ENCODE measurements at places on chromosomes 12 and 14. TPM values are rescaled to one million over a fixed set of nuclear protein-coding genes. Genes with fewer than 3 reads are reported as not detected.
A peak's percentile ranks its signal among the peaks of the same experiment; 100 is the strongest.

B3GNT4 gene
- total RNA-seq = not detected

P2RX2 gene
- total RNA-seq = not detected

ADAM21 gene
- total RNA-seq = 0.44 TPM

PLA2G1B gene
- total RNA-seq = not detected

IL31 gene
- not detected for total RNA-seq

GIT2 gene
- 39.8 TPM for total RNA-seq

ADCY4 gene
- 32.0 TPM for total RNA-seq

AMIGO2 gene
- total RNA-seq = 2.1 TPM

- H3K27me3 ChIP-seq = no peaks in the 10 kb centered on the region
- H3K27ac ChIP-seq = no peak overlapping the region
These were observed 79.9 kb downstream of the PHLDA1 start for GRCh38 chr12:75951399-75952278.

- no peaks in the 10 kb centered on the region for H3K36me3 ChIP-seq
- H3K4me1 ChIP-seq = no peaks in the 10 kb centered on the region
- no peaks in the 10 kb centered on the region for H3K27me3 ChIP-seq
- peak; percentile 85 for DNase-seq
- H3K27ac ChIP-seq = no peak overlapping the region
These were observed 38.9 kb downstream of the PPP1R13B start for GRCh38 chr14:103808403-103809001.

DNA sequence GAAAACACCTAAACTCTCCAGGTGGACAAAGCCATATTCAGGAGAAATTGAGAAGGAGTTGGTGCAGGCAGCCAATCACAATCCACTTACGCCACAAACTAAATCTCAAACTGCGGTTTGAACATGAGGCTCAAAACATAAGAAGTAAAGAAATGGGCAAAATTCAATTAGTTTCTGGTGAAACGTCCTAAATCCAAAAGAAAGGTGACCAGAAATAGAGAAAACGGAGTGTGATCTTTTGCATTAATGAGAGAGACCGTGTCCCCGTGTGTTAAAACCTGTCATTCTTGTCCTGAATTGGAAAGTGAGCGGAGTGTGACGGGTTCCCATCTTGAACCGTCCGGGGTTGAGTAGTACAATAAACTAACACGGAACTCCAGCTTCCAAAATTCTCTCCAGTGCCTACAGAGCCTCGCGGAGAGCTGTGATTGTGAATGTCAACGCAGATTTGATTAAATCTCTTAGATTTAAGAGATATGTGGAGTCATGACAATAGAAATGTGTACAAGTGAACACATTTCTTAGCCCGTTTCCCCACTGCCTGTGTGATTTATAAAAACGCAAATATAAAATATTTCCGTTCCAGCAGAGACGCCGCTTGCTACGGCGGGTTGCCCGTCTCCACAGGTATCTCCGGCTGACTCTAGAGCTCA, 595 bp upstream of the METAP2 start:
- H3K27me3 ChIP-seq = no peaks in the 10 kb centered on the region
- H3K27ac ChIP-seq = peak overlapping the region; percentile 86
- H3K4me3 ChIP-seq = peak overlapping the region; percentile 68
- H3K36me3 ChIP-seq = no peaks in the 10 kb centered on the region
- H3K4me1 ChIP-seq = peaks cover 15% of the 10 kb centered on the region

DNA sequence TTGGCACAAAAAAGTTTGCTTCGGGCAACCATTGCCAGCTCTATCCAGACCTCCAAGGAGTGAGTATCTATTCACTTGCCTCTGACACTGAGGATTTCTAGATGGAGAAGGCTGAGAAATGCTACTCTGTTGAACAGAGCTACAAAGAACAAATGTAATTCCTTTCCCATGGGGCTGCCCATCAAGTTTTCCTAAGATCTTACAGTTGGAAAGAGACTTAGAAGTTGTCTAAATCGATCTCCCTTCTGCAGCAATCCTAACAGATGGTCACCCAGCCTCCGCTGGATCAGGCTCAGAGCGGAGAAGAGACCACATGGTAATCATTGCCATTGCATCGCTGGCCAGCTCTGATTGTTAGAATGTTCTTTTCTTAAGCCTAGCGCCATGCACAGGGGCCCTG, 110.1 kb upstream of the BCL2L14 start:
- H3K4me3 ChIP-seq = no peak overlapping the region
- no peak for DNase-seq
- no peak overlapping the region for H3K27ac ChIP-seq
- H3K27me3 ChIP-seq = no peaks in the 10 kb centered on the region

GRCh38 chr12:116797885-116798284, 59.8 kb downstream of the RNFT2 start:
- no peaks in the 10 kb centered on the region for H3K4me1 ChIP-seq
- H3K36me3 ChIP-seq = no peaks in the 10 kb centered on the region
- H3K27me3 ChIP-seq = no peaks in the 10 kb centered on the region
- H3K4me3 ChIP-seq = no peak overlapping the region

DNA sequence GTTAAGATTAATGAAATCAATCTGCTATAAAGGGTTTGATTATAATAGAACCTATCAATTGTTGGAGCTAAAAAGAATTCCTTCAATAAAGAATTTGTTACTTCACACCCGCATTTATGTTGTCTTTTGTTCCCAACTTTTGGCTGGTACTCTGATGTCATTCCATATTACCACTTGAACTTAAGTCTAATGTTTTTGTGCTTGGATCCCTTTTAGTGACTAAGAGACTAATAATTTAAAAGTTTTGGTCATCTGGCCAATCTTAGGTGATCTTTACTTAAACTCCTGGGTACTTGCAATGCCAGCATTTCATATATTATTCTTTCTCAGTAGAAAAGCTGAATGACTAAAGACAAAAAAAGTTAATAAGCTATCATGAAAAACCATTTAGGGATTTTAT, 113.0 kb downstream of the TMEM30B start:
- H3K4me3 ChIP-seq = no peak overlapping the region
- no peak overlapping the region for H3K27ac ChIP-seq
- DNase-seq = no peak
- no peaks in the 10 kb centered on the region for H3K27me3 ChIP-seq

DNA sequence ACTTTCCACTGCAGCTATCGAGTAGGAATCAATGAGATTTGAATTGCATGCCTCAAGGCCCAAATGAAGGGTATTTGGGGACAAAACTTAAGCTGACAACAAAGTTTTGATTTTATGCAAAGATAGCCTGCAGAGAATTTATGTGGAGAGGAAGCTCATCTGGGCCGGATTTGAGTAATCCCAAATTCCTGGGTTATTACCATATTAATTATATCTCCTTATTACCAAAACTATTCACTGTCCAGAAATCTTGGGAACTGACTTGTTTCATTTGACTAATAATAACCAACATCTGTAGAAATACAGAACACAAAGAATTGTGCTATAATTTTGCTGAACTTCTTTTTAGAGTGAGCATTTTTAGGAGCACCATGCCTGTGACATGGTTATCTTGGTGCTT, 70.4 kb downstream of the KITLG start:
- no peaks in the 10 kb centered on the region for H3K4me1 ChIP-seq
- no peaks in the 10 kb centered on the region for H3K27me3 ChIP-seq
- H3K27ac ChIP-seq = no peak overlapping the region
- DNase-seq = no peak
- H3K4me3 ChIP-seq = no peak overlapping the region

GRCh38 chr12:75260316-75260715, 50.7 kb upstream of the KCNC2 start:
- H3K27me3 ChIP-seq = no peaks in the 10 kb centered on the region
- H3K4me3 ChIP-seq = no peak overlapping the region
- H3K36me3 ChIP-seq = no peaks in the 10 kb centered on the region
- H3K4me1 ChIP-seq = no peaks in the 10 kb centered on the region

DNA sequence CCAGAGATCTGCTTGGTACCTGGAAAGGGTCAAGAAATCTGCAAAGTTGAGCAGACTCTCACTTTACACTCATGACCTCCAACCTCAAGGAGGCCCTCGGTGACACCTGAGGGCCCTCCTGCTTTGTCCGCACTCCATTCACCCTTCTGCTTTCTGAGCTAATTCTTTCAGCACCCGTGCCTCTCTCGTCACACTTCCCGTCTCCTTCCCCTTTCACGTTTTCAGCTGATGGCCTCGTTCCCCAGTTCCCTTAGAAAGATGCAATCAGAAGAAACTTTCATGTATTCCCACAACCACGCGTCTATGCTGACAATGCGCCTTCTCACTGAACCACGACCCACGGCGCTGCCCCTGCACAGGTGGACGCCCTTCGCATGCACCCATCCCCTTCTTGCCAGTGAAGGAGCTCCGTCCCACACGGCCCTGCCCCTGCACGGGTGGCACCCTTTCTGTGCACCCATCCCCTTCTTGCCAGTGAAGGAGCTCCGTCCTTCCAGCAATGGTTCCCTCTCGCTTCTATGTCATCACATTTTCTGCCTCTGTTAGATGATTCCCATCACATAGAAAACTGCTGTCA, 340.1 kb upstream of the FKBP4 start:
- H3K4me1 ChIP-seq = no peaks in the 10 kb centered on the region
- H3K27ac ChIP-seq = no peak overlapping the region
- no peaks in the 10 kb centered on the region for H3K36me3 ChIP-seq
- no peak for DNase-seq
- H3K4me3 ChIP-seq = no peak overlapping the region
- no peaks in the 10 kb centered on the region for H3K27me3 ChIP-seq

DNA sequence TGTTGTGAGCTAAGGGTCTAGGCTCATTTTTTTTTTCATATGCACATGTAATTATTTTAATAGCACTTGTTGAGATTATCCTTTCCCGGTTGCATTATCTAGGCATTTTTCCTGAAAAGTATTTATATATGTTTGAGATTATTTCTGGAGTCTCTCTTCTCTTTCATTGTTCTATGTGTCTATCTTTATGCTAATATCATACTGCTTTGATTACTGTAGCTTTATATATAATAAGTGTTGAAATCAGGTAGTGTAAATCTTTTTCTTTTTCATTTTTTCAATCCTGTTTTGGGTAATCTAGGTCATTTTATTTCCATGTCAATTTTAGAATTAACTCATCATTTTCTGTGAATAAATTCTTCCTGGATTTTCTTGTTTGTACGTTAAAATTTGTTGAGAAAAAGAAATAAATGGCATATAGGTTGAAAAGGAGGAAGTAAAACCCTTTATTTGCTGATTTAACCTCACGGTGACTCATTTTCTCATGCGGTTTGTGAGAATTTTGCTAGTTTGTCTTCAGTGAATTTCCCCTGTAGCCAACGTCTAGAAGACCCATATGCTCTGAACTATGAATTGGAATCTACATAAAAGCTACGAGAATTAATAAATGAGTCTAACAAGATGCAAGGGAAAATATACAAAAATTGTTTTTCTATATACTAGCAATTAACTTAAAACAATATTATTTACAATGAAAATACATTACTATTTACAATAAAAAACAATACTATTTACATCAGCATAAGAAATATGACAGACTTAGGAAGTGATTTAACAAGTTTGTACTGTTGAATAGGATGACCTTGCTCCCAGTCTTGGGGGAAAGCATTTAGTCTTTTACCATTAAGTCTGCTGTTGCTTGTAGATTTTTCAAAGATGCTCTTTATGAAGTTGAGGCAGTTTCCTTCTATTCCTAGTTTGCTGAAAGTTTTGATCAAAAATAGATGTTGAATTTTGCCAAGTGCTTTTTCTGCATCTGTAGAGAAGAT, 105.0 kb downstream of the SNAPC1 start:
- no peak overlapping the region for H3K27ac ChIP-seq
- H3K4me3 ChIP-seq = no peak overlapping the region
- no peaks in the 10 kb centered on the region for H3K27me3 ChIP-seq
- no peaks in the 10 kb centered on the region for H3K36me3 ChIP-seq
- no peak for DNase-seq

GRCh38 chr14:102071283-102071998, 15.4 kb downstream of the HSP90AA1 start:
- no peak for DNase-seq
- H3K36me3 ChIP-seq = peaks cover 5% of the 10 kb centered on the region
- no peaks in the 10 kb centered on the region for H3K27me3 ChIP-seq

- H3K36me3 ChIP-seq = no peaks in the 10 kb centered on the region
- H3K4me3 ChIP-seq = peak overlapping the region; percentile 77
- no peak for DNase-seq
- peak overlapping the region; percentile 98 for H3K27ac ChIP-seq
- H3K27me3 ChIP-seq = no peaks in the 10 kb centered on the region
These were observed 386 bp downstream of the LIN52 start for GRCh38 chr14:74085047-74085637.

- H3K4me1 ChIP-seq = peaks cover 4% of the 10 kb centered on the region
- H3K36me3 ChIP-seq = no peaks in the 10 kb centered on the region
- no peaks in the 10 kb centered on the region for H3K27me3 ChIP-seq
- no peak overlapping the region for H3K4me3 ChIP-seq
These were observed 213.9 kb upstream of the FKBP4 start for GRCh38 chr12:2580821-2581220.

- H3K4me1 ChIP-seq = no peaks in the 10 kb centered on the region
- no peaks in the 10 kb centered on the region for H3K27me3 ChIP-seq
- no peak for DNase-seq
These were observed 34.8 kb downstream of the AMN start for GRCh38 chr14:102957222-102957621.

- H3K36me3 ChIP-seq = no peaks in the 10 kb centered on the region
- DNase-seq = no peak
- H3K27me3 ChIP-seq = no peaks in the 10 kb centered on the region
- H3K27ac ChIP-seq = no peak overlapping the region
- H3K4me3 ChIP-seq = no peak overlapping the region
These were observed 124.7 kb downstream of the PAPOLA start for GRCh38 chr14:96626916-96627315.

DNA sequence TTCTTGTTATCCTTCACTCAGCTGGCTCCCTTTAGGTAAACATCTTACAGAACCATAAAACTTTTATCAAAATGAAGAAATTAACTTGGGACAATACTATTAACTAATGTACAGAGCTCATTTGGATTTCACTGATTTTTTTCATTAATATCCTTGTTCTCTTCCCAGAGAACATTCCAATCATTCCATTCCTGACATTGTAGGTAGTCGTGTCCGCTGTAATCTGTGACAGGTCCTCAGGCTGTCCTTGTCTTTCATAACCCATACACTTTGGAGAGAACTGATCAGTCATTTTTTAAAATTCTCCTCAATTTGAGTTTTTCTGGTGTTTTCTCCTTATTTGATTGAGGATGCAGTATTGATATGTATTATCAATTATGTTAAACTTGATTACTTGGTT, 916.8 kb downstream of the GALC start:
- no peak for DNase-seq
- no peak overlapping the region for H3K4me3 ChIP-seq
- H3K36me3 ChIP-seq = no peaks in the 10 kb centered on the region
- no peaks in the 10 kb centered on the region for H3K4me1 ChIP-seq
- no peak overlapping the region for H3K27ac ChIP-seq

GRCh38 chr14:56543436-56543835, 36.2 kb upstream of the TMEM260 start:
- no peaks in the 10 kb centered on the region for H3K27me3 ChIP-seq
- no peaks in the 10 kb centered on the region for H3K36me3 ChIP-seq
- H3K4me3 ChIP-seq = no peak overlapping the region
- no peaks in the 10 kb centered on the region for H3K4me1 ChIP-seq
- no peak overlapping the region for H3K27ac ChIP-seq
